ENCODE measurements at places on chromosomes 16 and 17. TPM values are rescaled to one million over a fixed set of nuclear protein-coding genes. Genes with fewer than 3 reads are reported as not detected.

- no peak for DNase-seq
Measured at GRCh38 chr16:66925322-66925840, at the start of gene RRAD. RRAD (minus strand) TSS chr16:66925535; CDS start chr16:66925179, 356 bp downstream.

- DNase-seq = no peak
Measured at GRCh38 chr16:86046026-86046425, 147.1 kb downstream of the IRF8 start.

GRCh38 chr16:2009164-2009711 is 383 bp downstream of the ZNF598 start:
- DNase-seq = no peak

GRCh38 chr17:19317359-19318095 is 45.0 kb downstream of the B9D1 start:
- peak; percentile 91 for DNase-seq

The TP53TG3B gene
- polyA plus RNA-seq = not detected

The RUNDC3A gene
- polyA plus RNA-seq = 3.0 TPM
